Natural killer cell treated with Interleukin-12 subunit alpha and Interleukin-12 subunit beta and Interleukin-15 and Interleukin-18, amount 100 ng/mL, for 72 hours (primary cell): ENCODE measurements at places on chromosomes 13 and 19. TPM values are rescaled to one million over a fixed set of nuclear protein-coding genes. Genes with fewer than 3 reads are reported as not detected.

- H3K36me3 ChIP-seq, result no peaks in the 10 kb centered on the region
- no peak overlapping the region for H3K4me3 ChIP-seq
- no peaks in the 10 kb centered on the region for H3K4me1 ChIP-seq
These were observed 431.1 kb downstream of the EFNB2 start for GRCh38 chr13:106104281-106104901.

- no peaks in the 10 kb centered on the region for H3K27me3 ChIP-seq
- peaks cover 18% of the 10 kb centered on the region for H3K4me1 ChIP-seq
- no peaks in the 10 kb centered on the region for H3K36me3 ChIP-seq
- peak overlapping the region; percentile 62 for H3K4me3 ChIP-seq
- peak; percentile 87 for DNase-seq
- H3K27ac ChIP-seq, result no peak overlapping the region
These were observed 11.8 kb upstream of the CSNK1G2 start for GRCh38 chr19:1929021-1929742.

DNA sequence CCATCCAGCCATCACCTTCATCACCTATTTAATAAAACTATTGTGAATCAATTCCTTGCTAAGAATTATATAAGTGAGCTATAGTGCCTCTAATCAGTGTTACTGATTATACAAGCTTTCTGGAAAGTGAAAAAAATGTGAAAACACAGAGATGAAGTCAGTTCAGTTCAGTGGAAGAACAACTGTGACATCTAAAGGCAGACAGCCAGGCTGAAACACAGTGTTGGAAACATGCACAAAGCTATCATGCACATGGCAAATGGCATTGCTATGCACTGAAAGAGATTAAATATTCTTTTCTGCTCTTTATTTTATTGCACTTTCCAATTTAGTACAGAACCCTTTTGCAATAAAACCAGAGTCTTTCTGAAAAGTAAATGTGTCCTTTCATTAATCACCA, 294.0 kb downstream of the RBM26 start:
- no peaks in the 10 kb centered on the region for H3K27me3 ChIP-seq
- H3K4me3 ChIP-seq, result no peak overlapping the region
- no peaks in the 10 kb centered on the region for H3K36me3 ChIP-seq
- no peak for DNase-seq
- no peaks in the 10 kb centered on the region for H3K4me1 ChIP-seq

GRCh38 chr19:720345-721160, 11.8 kb downstream of the PALM start:
- no peaks in the 10 kb centered on the region for H3K4me1 ChIP-seq
- no peak for DNase-seq
- H3K27ac ChIP-seq, result no peak overlapping the region
- H3K27me3 ChIP-seq, result peaks cover 3% of the 10 kb centered on the region
- H3K36me3 ChIP-seq, result no peaks in the 10 kb centered on the region

Gene PTH2
- total RNA-seq, result not detected

DNA sequence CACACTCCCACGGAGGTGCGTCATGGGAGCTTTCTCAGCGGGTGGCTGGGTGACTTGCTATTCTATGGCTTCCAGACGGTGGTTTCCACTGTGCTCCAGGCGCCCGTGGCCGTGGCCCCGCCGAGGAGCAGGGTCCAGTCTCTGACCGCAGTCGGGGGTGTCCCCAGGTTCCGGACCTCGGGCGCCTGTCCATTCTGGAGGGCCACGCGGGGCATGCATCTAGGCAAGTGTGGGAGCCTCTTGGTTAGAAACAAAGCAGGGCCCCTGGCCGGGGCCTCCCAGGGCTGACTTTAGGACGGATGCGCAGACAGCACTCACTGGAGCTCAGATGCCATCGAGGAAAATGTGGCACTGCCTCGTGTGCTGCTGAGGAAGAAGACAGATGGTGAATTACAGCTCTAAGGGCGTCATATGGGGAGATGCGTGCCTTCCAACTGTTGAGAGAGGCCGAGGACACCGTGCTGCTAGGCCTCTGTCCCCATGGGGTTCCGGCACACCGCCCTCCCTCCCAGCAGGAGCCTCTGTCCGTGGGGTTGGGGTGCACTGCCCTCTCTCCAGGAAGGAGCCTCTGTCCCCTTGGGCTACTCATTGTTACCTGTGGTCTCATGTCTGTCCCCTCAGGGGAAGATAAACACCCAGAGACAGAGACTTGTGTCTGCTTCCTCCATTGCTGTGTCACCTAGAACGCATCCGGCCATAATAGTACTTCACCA, 38.1 kb downstream of the TMEM255B start:
- H3K4me1 ChIP-seq, result no peaks in the 10 kb centered on the region
- DNase-seq, result no peak
- no peaks in the 10 kb centered on the region for H3K36me3 ChIP-seq
- no peaks in the 10 kb centered on the region for H3K27me3 ChIP-seq
- H3K27ac ChIP-seq, result no peak overlapping the region

Gene UBE2L5
- total RNA-seq, result not detected

DNA sequence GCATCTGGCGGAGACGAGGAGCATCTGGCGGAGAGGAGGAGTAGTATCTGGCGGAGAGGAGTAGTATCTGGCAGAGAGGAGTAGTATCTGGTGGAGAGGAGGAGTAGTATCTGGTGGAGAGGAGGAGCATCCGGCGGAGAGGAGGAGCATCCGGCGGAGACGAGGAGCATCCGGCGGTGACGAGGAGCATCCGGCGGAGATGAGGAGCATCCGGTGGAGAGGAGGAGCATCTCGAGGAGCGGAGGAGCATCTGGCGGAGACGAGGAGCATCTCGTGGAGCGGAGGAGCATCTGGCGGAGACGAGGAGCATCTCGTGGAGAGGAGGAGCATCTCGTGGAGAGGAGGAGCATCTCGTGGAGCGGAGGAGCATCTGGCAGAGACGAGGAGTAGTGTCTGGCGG, 18.6 kb downstream of the C13orf46 start:
- H3K4me1 ChIP-seq, result peaks cover 5% of the 10 kb centered on the region
- peak; percentile 25 for DNase-seq
- peak overlapping the region; percentile 28 for H3K27ac ChIP-seq
- H3K27me3 ChIP-seq, result no peaks in the 10 kb centered on the region
- peaks cover 16% of the 10 kb centered on the region for H3K36me3 ChIP-seq

DNA sequence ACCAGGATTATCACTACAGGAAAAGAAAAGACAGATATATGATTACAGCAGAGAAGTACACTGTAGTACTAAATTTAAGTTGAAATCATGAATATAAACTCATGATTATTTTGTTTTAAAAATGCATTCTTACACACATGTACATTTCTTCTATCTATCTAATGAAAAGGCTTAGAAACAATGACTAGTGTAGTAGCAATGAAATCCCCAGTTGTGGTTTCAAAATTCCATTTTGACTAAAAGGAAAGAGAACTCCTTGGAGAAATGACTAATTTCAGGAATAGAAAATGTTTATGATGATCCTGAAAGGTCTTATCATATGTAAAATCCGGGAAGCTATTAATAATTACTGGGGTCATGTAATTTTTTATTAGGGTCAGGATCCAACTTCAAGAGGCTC, 195.0 kb upstream of the STARD13 start:
- no peak for DNase-seq
- H3K27me3 ChIP-seq, result no peaks in the 10 kb centered on the region
- H3K4me3 ChIP-seq, result no peak overlapping the region

DNA sequence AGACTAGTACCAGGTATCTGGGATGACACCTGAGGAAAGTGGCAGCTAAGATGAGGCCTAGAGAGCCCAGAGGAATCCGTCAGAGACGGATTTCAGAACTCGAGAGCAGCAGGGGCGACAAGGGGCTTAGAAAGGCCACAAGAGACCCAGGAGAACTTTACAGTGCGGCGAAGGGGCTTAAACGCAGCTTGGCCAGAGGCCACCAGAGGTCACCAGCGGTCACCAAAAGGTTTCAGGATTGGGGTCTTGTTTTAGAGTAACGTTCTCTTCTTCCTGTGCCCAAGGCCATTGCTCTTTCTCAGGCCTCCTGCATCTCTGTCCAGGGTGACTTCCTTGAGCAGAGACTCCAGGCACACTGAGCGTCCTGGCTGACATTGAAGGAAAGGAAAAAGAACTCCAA, 2.2 kb downstream of the ZSCAN22 start:
- no peaks in the 10 kb centered on the region for H3K27me3 ChIP-seq
- H3K4me3 ChIP-seq, result no peak overlapping the region
- no peak for DNase-seq
- H3K36me3 ChIP-seq, result no peaks in the 10 kb centered on the region
- no peak overlapping the region for H3K27ac ChIP-seq
- peaks cover 4% of the 10 kb centered on the region for H3K4me1 ChIP-seq

- no peak overlapping the region for H3K27ac ChIP-seq
- no peak overlapping the region for H3K4me3 ChIP-seq
- DNase-seq, result no peak
- no peaks in the 10 kb centered on the region for H3K36me3 ChIP-seq
- H3K27me3 ChIP-seq, result peaks cover 6% of the 10 kb centered on the region
- peaks cover 6% of the 10 kb centered on the region for H3K4me1 ChIP-seq
These were observed 6.1 kb upstream of the KANK2 start for GRCh38 chr19:11203194-11204075.

DNA sequence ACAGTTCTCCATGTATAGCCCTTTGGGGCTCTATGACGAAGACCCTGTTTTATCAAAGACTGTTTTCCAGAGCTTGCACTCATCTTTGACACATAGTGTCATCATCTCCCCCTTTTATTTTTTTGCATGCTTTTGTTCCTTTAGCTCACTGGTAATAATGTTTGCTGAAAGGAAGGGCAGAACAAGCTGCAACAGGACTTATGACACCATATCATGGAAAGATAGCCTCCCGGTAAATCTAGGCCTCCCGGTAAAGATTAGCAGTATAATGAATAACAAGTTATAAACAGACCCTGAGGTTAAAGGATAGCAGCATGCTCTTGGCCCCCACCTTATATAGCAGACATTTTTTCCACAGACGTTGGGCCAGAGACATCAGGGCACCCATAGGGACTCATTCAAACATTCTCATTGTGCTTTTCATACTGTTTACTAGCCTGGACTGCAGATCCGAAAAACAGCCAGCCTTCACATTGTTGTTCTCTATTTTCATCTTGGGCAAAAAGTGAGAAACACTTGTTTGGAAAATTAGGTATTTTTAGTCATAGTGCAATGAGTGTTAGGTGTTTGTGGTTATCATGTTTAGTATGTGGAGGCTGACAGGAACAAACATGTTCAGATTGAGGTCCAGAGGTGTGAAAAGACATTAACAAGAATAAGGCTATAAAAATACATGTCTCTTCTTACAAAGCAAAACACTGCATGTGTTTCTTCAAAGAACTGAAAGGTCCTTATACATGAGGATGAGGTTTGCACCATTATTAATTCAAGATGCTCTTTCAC, 136.9 kb upstream of the SPRY2 start:
- H3K4me1 ChIP-seq, result peaks cover 35% of the 10 kb centered on the region
- H3K36me3 ChIP-seq, result no peaks in the 10 kb centered on the region
- peak overlapping the region; percentile 56 for H3K4me3 ChIP-seq
- H3K27me3 ChIP-seq, result no peaks in the 10 kb centered on the region
- H3K27ac ChIP-seq, result peak overlapping the region; percentile 27

GRCh38 chr19:52724701-52725514, 9.9 kb downstream of the ZNF611 start:
- DNase-seq, result no peak
- no peak overlapping the region for H3K4me3 ChIP-seq
- H3K36me3 ChIP-seq, result peaks cover 35% of the 10 kb centered on the region
- H3K27ac ChIP-seq, result no peak overlapping the region
- H3K4me1 ChIP-seq, result peaks cover 9% of the 10 kb centered on the region
- H3K27me3 ChIP-seq, result no peaks in the 10 kb centered on the region

- no peaks in the 10 kb centered on the region for H3K4me1 ChIP-seq
- DNase-seq, result no peak
- no peak overlapping the region for H3K27ac ChIP-seq
- H3K36me3 ChIP-seq, result no peaks in the 10 kb centered on the region
These were observed 9.7 kb upstream of the FEM1A start for GRCh38 chr19:4781801-4782200.

Gene APLP1
- 1.9 TPM for total RNA-seq

DNA sequence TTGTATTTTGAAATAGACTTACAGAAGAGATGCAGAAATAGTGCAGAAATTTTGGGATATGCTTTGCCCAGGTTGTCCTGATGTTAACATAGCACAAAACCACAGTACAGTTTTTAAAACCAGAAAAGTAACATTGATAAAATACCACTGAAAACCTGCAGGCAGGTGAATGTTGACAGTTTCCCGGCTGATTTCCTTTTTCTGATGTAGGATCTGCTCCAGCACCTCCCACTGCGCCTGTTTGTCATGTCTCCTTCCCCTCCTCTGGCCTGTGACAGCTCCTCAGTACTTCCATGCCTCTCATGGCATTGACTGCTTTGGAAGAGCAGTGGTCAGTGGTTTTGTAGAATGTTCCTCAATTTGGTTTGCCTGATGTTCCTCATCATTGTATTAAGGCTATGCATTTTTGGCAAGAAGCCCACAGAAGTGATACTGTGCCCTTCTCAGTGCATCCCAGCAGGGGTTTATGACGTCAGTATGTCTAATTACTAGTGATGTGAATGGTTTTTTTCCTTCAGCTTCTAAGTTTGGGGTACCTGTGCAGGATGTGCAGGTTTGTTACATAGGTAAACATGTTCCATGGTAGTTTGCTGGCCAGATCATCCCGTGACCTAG, 31.0 kb downstream of the TDRD12 start:
- no peaks in the 10 kb centered on the region for H3K4me1 ChIP-seq
- no peaks in the 10 kb centered on the region for H3K36me3 ChIP-seq
- no peak overlapping the region for H3K27ac ChIP-seq
- H3K4me3 ChIP-seq, result no peak overlapping the region
- H3K27me3 ChIP-seq, result peaks cover 20% of the 10 kb centered on the region
- DNase-seq, result no peak

DNA sequence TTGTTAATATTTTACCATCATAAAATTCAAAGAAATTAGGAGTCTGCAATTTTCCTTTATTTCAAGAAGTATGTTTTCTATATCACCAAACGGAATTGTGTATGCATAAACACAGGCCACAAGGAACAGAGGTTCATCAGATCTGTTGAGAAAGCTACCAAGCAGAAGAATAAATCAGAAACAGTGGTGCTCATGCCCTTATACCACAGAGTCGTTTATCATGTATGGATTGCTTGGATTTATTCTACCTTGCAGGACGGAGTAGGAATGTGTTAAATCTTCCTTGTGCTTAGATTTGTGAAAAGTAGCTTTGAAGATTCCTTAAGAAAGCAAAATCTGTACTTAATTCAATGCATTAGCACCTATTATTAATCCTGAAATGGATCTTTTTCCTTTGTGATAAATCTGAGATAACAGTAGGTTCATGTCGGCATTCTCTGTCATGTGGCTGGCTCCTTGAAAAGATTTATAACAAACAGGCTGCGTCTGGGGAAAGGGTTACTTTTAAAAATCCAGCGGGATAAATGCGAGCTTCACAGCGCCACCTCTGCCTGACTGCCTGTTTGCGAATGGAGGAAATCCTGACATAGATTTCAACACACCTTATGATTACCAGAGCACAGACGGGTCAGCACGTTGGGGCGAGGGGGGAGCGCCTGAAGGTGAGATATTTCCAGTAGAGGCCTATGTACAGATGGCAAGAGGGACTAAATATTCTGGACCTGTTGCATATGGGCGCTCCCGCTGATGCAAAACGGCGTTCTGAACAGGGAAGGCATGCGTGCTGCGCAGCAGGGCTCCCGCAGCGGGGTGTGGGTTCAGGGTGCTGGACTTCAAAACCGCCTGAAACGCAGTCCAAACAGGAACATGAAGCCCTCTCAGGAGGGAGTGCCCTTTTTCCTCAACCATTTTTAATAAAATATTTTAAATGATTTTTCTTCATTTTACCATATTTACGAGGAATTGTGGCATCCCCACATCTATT, 445.5 kb upstream of the SGCG start:
- no peaks in the 10 kb centered on the region for H3K4me1 ChIP-seq
- no peak for DNase-seq
- H3K36me3 ChIP-seq, result no peaks in the 10 kb centered on the region
- no peak overlapping the region for H3K27ac ChIP-seq

Gene ZNF583
- total RNA-seq, result 3.1 TPM
